ENCODE measurements at places on chromosomes 11 and 22.

- DNase-seq: no peak
Measured at GRCh38 chr11:120174866-120175265, 36.0 kb upstream of the OAF start.

GRCh38 chr11:9250139-9250582 is 15.0 kb downstream of the DENND5A start:
- no peak for DNase-seq

DNA sequence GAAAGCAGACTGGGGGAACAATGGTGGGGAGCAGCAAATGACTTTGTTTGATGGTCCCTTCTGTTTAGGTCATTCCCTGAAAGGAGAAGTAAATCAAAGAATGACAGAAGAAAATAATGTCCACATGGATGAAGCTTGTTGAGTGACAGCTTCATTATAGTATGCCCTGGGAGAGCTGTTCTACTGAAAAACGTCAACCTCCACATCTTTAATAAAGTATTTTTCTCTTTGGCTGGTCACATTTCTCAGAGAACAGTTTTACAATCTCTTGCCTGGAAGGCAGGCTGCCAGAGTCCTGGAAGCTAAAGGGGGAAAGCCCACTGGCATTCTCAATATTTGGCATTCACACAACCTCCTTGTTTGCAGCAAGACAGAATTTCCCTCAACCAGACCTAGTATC is 287.9 kb downstream of the SWAP70 start:
- no peak for DNase-seq

- DNase-seq: no peak
Measured at GRCh38 chr22:38292694-38293093, 19.9 kb upstream of the TMEM184B start.

- no peak for DNase-seq
Measured at GRCh38 chr11:41714101-41714500, 254.6 kb upstream of the LRRC4C start.

- no peak for DNase-seq
Measured at GRCh38 chr11:44417731-44418455, 108.0 kb upstream of the ALX4 start.

DNA sequence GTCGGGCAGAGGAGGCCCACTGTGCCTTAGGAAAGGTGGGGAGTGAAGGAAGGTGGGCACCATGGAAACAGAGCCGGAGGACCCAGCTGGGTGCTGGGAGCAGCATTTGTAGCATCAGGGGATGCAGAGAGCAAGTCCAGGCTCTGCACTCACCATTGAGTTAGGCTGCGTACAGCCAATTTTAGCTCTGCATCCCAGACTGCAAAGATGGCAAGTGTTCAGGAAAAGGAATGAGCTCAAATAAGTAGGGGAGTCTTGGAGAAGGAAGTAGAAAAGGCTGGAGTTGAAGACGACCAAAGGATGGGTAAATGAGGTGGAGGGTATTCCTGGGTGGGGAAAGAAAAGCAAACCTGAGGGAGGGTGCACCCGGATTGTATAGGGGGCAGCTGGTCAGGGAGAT is 31.6 kb upstream of the ETS1 start:
- DNase-seq: no peak

- peak; percentile 81 for DNase-seq
Measured at GRCh38 chr11:118930094-118930712, 4.5 kb upstream of the BCL9L start.

- DNase-seq: peak; percentile 53
Measured at GRCh38 chr22:44620129-44620840, 81.7 kb upstream of the PRR5 start.

DNA sequence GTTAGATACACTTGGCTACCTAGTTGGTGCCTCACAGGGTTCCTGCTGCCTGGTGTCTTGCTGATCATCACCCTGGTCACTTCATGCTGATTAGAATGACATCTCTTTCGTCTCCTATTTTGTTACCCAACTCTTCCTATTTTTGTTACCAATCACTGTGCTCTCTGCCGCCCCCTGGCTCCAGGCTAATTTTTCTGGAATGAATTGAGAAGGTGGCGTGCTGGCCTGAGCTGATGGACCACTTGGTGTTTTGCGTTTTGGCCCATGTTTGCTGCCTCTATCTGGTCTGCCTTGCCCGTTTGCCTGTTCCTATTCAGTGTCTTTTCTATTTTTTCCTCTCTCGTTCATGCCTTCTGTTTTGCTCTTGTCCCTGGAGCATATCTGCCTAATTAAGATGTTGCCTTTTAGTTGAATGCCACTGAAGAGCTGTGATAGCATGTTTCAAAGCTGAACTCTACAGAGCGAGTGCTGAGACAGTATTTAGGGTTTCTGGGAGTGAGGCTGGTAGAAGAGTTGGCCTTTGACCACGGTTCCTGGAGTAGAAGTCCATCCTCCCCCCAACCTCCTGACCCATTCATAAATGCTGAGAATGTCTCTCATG is 5.9 kb upstream of the ATF4 start:
- DNase-seq: peak; percentile 61

DNA sequence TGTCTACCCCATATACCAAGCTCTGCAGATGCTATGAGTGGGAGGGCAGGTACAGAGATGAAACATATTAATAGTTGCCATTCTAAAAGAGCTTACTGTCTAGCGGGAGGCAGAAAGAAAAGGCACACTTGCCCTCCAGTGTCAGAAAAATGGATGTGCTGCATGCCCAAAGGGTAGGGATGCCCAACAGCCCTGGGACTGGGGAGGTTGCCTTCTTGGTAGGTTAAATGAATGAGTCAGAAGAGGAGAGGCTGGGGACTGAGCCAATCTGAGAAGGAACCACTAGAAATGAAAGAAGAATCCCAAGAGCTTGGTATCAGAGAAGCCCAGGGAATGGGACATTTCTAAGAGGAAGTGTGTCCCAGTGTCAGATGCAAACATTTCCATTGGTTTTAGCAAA is 1.2 kb downstream of the BIRC3 start:
- DNase-seq: peak; percentile 59

GRCh38 chr11:57649826-57650738 is at the start of gene YPEL4:
YPEL4 (minus strand) TSS chr11:57649912; CDS start chr11:57647107, 2,805 bp downstream.
- DNase-seq: peak; percentile 81

- DNase-seq: no peak
Measured at GRCh38 chr11:104876861-104877431, 21.3 kb downstream of the CASP12 start.

DNA sequence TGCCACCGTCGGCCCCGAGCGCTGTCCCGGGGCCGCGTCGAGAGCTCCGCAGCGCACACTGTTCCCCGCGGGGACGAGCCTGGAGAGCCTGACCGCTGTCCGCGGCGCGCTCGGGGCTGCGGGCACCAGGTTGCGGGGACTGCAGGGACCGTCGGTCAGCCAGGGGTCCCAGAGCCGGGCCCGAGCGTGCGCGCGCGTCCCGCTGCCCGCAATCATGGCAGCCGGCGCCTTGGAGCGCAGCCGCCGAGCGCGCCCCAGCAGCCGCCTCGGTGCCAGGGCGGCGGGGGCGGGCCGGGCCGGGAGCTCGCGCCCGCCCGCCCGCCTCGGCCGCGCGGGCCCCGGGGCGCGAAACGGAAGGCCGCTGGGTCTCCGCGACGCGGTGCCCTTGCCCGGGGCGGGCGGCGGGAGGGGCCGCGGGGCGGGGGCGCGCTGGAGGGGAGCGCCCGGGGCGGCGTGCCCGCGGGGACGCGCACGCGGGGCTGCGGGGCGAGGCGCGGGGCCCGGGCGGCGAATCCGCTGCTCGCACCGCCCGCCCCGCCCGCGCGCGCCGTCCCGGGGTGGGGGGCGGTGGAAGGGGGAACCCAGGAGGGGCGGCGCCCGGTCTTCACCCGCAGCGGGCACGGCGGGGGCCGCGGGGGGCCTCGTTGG is 79.4 kb upstream of the PPARA start:
- DNase-seq: peak; percentile 76

DNA sequence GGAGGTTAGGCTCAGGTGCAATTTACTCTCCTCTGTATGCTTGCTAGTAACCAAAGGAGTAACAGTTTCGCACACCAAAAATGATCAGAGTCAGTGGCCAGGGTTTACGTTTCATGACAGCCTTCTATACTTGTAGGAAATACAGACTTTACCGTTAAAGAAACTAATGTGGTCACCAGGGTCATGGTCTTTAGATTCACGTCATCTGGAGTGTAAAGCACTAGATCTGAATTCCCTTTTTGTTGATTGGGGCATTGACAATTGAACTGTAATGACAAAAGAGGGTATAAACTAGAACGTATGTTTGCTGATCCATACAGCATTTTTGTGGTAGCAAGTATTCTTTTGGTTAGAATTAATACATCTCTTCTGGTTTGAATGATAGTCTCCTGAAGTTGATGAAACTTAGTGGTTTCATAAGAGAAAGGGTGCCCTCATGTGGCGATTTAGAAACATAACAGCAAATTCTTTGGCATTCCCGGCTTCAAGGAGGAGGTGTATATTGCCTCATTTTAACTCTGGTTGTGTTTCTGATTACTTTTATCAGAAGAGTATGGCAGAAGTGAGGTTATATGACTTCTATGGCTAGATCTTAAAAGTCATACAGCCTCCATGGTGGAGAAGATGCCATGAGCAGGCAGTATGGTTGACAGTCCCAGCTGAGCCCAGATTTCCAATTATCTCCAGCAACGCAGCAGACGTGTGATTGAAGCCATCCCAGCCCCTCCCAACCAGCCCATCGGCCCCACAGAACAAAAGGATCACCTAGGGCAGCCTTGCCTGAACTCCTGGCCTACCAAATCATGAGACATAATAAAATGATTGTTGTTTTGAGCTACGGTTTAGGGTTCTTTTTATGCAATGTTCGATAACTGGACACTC is 35.1 kb downstream of the MMP7 start:
- DNase-seq: peak; percentile 86

- DNase-seq: peak; percentile 49
Measured at GRCh38 chr11:74434528-74434927, 32.8 kb downstream of the KCNE3 start.

DNA sequence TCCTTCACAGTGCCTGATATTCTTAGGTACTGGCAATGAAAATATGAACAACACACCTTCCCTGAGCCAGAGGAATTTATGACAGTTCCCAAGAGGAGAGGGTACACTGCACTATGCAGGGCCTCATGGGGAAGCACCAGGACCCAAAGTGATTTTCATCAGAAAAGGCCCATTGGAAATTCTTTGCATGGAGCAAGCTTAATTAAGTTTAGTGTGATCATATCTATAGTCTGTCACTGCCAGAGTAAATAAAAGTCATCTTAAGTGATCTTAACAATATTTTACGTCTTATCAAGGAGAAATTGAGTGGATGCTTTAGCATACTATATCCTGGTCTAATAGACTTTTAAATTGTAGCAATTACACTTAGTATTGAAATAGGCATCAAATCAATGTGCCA is 86.5 kb downstream of the ACER3 start:
- no peak for DNase-seq

GRCh38 chr11:71914617-71915189 is 13.7 kb downstream of the XNDC1N start:
- DNase-seq: no peak

DNA sequence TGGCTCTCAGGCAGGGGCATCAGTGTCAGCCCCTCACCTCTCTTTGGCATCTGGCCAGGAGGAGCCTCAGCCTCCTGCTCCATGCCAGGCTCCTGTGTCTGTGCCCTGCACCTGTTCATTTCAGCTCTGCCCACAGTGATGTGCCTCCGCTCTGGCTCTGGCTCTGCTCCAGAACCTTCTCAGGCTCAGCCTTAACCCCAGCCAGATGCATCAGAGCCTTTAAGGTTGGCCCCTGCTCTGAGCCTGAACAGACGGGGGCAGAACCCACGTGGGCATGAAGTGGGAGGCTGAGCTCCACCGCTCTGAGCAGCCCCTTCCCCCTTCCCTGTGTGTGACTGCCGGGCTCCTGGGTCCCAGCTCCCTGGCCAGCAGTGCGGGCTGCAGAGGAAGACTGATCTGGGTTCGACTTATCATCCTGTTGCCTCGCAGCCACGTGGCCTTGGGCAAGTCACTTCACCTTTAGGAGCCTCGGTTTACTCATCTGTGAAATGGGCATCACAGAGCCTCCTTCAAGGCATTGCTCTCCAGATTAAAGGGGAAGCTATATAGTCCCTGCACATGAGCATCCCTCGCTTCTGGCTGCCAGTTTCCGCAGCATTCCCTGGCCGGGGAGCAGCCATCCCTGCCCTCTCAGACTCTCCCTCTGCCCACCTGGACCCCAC is 44.7 kb upstream of the RTL6 start:
- DNase-seq: no peak

DNA sequence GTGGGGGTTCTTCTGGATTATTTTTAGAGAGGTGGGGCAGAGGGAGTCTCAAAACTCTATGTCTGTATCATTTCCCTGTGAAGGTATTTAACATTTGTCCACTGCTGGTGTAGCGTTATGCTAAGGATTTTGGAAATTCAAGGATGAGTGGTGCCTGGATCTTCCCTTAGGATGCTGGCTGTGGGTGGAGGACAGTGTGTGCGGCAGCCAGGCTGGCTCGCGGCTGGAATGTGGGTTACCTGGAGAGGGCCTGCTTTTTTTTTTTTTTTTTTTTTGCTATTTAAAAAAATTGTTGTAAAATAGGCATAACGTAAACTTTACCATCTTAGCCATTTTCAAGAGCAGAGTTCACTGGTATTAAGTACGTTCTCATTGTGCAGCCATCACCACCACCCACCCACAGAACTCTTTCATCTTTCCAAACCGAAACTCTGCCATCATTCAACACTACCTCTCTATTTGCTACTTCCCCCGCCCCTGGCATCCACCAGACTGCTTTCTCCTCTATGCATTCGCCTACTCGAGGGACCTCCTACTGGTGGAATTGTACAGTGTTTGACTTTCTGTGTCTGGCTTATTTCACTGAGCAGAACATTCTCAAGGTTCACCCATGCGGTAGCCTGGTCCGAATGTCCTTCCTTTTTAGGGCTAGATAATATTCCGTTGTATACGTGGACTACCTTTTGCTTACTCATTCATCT is 67.1 kb downstream of the PARVB start:
- peak; percentile 45 for DNase-seq

DNA sequence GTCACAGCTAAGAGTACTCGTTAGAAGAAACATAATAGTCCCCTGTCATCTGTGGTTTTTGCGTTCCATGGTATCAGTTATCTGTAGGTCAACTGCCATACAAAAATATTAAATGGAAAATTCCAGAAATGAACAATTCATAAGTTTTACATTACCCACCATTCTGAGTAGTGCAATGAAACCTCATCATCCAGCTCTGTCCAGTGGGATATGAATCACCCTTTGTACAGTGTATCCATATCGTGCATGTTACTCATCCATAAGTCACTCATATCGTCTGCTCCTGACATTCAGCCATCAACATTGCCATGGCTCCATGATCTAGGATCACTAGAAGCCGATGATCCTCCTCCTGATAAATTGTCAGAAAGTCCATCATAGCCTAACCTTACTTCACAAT is 174.9 kb upstream of the C11orf87 start:
- DNase-seq: peak; percentile 79

GRCh38 chr22:31143038-31143437 is 2.7 kb upstream of the PLA2G3 start:
- no peak for DNase-seq

DNA sequence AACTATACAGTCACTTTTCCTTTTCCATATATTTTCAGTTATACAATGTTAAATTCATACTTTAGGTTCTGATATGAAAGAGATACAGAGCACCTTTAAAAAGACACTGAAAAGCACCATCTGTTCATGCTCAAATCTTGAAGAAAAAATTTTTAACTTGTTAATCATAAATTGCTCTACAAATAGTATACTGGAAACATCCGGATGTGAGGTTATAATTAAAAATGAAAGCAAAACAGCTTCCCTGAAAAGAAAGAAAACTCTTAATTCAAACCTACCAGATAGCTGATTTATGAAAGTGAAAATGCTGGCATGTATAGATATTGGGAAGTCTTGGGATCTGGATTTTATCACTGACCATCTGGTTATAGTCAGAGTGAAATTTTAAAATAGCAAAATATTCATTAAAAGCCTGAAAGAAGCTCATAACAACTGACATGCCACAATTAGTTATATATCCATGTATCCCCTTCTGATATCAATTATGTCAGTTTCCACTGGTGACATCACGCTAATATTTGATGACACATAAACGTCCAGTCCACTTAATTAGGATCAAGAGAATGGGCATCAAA is 740.0 kb downstream of the DLG2 start:
- DNase-seq: peak; percentile 52

Data from ELR (cell line).